ENCODE measurements at places on chromosomes 6 and 20.

DNA sequence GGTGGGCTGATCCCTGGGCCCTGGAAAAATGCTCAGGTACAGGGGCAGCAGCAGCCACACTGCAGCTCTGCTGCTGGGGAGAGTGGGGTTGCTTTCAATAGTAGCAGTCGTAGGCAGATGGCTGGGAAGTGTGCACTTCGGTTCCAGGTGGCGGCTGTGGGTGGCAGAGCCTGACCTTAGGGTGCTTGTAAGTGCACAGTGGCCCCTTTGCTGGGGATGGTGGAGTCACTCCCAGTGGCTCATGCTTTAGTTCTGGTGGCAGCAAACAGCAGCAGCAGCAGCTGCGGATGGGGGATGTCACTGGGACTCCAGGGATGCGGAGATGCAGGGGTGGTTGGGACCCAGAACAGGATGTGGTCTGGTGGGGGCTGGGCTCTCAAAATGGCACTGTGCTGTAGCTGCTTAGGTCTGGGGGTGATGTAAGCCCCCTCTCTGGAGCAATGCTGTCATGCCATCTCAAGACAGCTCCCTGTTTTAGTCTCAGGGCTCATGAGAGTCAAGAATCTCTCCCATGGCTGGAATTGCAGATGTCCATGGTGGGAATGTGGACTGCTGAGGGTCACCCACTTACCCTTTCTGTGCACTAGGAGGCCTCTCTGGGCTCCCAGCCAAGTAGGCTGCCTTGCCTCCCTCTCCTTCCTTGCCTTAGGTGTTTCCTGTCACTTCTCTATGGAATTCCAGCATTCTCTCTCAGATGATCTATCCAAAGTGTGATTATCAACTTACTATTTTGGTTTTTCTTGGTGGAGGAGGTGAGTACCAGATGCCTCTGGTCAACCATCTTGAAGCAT is 146.7 kb upstream of the SLC22A23 start:
- DNase-seq, result no peak

DNA sequence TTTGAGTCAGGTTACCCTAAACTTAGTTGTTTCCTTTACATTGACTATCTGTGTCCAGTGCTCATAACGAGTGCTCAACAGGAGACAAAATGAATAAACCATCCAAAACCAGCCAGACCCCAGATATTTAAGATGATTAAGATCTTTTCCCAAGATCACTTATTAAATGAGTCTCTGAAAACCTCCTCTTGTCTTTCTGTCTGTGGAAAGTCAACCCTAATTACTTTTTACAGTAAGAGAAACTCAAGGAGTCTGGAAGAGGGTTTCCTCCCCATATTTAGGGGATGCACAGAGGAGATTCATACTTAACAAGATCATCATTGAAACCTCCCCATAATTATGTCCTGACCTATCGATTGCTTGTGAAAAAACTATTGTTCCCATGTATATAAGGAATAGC is 84.0 kb downstream of the CAP2 start:
- no peak for DNase-seq

DNA sequence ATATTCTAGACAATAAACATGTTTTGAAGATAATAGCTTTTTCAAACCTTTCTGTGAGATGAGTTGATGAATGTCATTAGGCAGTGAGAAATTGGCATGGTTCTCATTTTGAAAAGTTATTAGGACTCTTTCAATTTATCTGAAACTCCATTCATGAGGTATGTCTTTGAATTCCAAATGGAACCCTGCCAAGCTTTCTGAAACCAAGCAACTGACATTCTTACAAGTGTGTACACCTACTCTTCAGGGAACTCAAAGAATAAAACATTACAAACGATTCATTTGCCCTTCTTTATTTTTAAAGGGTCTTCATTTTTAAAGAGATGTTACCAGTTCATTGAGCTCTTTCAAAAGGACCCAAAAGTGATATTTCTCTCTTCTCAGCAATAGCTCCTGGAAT is 2.1 kb upstream of the TRDN start:
- no peak for DNase-seq

- DNase-seq, result peak; percentile 46
These were observed 3.2 kb downstream of the INSM1 start for GRCh38 chr20:20371083-20371482.

GRCh38 chr6:30195951-30196350 is 17.3 kb downstream of the TRIM26 start:
- no peak for DNase-seq

DNA sequence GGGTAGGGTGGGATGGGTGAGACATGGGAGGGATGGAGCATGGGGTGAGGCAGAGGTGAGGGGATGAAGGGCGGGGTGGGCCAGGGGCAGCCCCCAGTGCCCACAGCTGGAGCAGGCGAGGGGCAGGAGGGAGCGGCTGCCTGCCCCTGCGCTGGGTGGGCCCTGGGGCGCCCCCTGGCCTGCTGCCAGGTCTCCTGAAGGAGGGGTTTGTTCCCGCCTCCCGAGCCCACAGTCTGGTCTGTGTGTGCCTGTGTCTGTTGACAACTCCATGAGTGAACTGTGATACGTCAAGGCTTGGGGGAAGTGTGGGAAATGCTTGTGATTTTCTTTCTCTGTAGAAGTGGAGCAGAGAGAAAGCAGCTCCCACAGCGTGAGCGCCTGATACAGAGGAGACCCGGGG is 10.9 kb upstream of the MRGBP start:
- DNase-seq, result no peak

GRCh38 chr6:109372130-109372529 is 10.1 kb downstream of the CD164 start:
- DNase-seq, result no peak
